ENCODE measurements at places on chromosomes 5 and 9.
A peak's percentile ranks its signal among the peaks of the same experiment; 100 is the strongest.

DNA sequence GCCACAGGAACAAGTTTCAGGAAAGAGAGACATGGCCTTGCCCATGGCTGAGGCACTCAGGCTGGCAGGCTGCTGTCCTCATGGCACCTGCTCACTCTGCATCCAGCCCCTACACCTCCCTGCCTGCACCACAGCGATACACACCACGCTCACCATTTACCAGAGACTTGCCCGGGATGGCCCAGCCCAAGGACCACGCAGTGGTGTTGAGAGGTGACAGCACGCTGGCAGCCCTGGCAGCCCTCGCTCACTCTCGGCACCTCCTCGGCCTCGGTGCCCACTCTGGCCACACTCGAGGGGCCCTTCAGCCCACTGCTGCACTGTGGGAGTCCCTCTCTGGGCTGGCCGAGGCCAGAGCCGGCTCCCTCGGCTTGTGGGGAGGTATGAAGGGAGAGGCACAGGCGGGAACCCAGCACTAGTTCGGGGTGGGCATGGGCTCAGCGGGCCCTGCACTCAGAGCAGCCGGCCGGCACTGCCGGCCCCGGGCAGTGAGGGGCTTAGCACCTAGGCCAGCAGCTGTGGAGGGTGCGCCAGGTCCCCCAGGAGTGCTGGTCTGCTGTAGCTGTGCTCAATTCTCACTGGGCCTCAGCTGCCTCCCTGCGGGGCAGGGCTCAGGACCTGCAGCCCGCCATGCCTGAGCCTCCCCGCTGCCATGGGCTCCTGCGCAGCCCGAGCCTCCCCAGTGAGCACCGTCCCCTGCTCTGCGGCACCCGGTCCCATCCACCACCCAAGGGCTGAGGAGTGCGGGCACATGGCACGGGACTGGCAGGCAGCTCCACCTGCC is 20.3 kb downstream of the ZDHHC11B start:
- no peak for DNase-seq

GRCh38 chr9:36902861-36903524 is 131.1 kb downstream of the PAX5 start:
- no peak for DNase-seq

GRCh38 chr9:34884747-34885189 is 73.3 kb upstream of the PHF24 start:
- DNase-seq: no peak

GRCh38 chr5:21649969-21650368 is 1203.2 kb downstream of the CDH12 start:
- DNase-seq: no peak

DNA sequence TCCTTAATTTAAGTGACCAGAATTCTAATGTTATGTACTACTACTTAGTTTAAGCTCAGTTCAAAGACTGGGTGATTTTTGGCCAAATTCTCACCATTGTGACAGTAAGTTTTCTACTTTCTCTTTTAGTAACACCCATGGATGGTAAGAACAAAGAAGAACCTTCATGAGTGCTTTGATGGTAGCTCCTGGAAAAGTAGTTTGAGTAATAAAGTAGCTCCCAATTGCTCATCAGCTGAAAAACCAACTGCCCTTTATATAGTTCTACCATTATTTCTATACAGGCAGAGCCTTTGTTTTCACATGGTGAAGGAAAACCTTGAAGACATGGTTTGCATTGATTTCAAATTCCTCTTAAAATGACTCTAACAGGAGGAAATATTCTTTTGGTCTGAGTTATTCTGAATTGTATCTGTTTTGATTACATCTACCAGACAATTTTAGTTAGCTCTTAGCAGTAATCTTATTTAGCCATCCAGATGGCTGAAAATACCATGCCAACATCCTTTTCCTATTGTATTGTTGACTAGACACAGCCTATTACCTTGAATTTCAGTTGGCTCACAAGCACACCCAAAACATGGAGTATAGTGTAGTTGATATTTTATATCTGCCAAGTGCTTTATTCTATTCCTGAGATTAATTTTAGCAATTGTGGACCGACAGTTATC is 23.7 kb upstream of the STARD4 start:
- no peak for DNase-seq

DNA sequence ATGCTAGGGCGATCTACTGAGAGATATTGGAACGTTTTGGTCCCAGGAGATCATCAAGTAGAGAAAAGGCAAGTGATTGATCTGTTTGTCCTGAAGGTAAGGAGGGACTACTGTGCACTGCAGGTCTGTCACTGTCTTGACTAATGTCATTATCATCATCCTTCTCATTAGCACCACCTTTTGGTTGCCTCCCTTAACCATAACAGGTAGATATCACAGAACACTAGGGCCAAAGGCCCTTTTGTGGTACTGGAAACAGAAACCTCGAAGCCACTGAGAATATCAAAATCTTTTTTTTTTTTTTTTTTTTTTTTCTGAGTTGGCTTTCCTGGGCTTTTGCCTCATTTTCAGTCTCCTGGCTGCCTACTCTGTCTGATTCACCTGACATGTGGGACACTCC is 134.0 kb downstream of the KCTD16 start:
- no peak for DNase-seq

GRCh38 chr5:109964136-109964535 is 274.4 kb downstream of the MAN2A1 start:
- no peak for DNase-seq

- DNase-seq: no peak
Observed at GRCh38 chr9:135413461-135413860, 66.1 kb upstream of the PPP1R26 start.

DNA sequence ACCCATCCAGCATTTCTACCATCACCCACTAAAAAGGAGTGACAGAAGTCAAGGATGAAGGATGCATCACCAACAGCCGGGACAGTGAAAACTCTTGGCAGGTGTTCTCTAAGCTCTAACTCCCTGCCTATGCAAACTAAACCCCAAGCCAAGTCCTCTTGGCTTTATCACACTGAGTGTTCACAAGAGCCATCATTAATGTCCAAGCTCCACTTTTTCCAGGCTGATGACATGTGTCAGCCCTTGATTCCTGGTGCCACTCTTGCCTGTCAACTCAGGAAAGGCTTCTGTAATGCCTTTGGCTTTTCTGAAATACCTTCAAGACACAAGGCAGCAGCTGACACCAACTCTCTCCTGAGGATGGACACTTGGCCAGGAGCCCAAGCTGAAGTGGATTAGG is 86.9 kb downstream of the NR6A1 start:
- no peak for DNase-seq

DNA sequence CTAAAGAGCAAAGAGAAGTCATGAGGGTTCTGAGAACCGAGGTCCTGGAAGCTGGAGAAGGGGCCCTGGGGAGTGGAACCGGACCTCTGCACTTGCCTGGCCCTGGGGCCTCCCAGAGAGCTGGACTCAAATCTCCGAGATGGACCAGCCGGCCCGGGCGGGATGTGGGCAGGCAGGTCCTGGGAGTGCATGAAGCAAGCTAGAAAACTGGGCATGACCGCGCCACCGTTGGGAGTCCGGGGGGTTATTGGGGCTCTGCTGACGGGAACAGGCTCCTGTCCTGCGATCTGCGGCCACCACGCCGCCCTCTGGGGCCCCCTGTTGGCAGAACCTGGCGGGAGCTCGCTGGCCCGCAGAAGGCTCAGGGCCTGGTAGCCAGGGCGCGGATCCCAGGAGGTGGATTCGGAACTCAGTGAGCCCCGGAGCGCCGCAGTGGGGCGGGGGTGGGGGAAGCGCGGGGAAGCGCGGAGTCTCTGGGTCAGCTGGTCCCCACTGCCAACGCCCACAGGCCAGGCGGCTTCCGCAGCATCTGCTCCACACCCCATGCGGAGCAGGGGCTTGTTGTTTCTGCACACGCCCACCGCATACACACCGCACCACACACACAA is 150.6 kb downstream of the ERCC6L2 start:
- DNase-seq: no peak

- DNase-seq: no peak
Observed at GRCh38 chr9:112720113-112720780, 2.3 kb upstream of the INIP start.

GRCh38 chr5:87074934-87075541 is 192.6 kb upstream of the RASA1 start:
- DNase-seq: peak; percentile 54

- DNase-seq: peak; percentile 28
Observed at GRCh38 chr5:73564675-73565074, 764 bp downstream of the ANKRA2 start.

GRCh38 chr5:172502410-172502809 is 48.1 kb upstream of the SH3PXD2B start:
- no peak for DNase-seq

GRCh38 chr5:109099081-109099480 is 310.7 kb downstream of the PJA2 start:
- DNase-seq: no peak

GRCh38 chr5:151892393-151892792 is 32.3 kb downstream of the GLRA1 start:
- no peak for DNase-seq

GRCh38 chr9:136297766-136298735 is 5.8 kb downstream of the CCDC187 start:
- no peak for DNase-seq

GRCh38 chr5:56647099-56647850 is 168.1 kb upstream of the MAP3K1 start:
- DNase-seq: no peak

DNA sequence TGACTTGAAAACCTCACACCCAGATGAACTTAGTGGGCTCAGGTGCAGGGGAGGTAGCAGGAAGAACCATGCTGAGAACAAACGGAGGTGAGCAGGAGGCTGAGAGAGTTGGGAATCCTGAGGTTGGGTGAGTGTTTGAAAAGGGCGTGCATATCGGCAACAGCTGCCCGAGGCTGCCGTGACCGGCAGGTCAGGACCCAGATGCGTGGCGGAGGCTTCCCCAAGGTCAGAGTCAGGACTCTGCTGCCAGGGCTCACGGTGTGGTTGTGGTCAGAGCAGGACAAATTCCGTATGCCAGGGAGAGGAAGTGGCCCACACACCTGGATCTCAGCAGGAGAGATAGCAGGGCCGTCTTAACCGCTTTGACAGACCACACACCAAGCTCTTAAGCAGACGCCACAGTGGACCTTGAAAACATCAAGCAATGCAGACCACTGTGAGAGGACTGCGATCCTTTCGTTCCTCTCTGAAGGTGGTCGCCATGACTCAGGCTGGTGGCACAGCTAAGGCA is 43.1 kb downstream of the ADAMTS16 start:
- no peak for DNase-seq

DNA sequence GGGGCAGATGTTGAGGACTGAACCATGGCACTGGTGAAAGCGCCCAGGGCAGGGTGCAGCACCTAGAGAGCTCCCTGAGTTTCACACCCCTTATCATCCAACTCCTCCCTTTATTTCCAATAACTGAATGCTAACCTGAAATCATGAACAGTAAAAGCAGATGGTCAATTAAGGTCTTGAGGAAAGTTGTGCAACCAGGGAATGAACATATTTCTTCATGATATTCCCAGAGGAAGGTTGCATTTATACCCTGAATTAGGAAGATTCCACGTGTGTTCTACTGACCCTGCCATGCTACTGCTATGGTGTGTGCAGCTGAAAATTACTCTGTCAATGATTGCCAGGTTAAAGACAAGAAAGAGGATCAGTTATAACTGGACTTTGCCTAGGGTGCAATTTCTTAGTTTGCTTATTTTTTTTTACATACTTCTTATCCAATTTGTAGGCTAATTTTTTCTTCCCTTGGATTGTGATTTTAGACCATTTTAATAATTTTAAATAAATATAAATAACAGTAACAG is 319.8 kb downstream of the SEMA5A start:
- DNase-seq: no peak

GRCh38 chr5:173696216-173696615 is 79.8 kb upstream of the BOD1 start:
- no peak for DNase-seq

DNA sequence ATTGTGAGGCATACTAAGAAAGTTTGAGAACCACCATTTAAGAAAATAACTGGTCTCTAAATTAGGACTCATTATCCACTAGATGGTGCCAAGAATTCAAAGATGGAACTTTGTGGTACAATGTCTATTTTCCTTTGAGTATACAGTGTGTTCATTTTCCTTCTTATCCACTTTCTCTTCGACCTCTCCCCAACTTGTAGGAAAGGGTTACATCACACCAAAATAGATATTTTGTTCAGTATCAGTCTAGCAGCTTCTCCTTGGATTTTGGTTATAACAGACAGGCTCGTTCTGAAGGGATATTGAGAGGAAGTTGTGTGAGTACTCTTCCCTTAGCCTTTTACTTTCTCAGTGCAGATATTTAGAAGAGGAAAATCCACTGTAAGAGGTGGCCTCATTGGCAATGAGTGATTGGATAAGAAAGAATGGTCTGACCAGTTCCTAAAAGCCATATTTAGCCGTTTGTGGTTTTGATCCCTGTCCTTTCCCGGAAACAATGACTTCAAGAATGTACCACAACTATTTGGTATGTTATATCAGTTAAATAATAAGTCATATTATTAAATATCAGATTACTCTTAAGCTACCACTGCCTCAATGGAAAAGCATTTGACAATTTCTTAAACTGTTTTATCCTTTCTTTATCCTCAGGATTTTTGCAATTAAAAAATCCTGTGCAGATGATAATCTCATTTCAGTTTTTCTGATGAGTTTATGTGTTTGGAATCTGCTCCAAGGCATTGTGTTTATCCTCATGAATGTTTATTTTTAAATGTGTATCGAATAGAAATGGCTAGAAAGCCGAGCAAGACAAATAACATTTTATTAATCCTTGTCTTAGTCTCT is 69.0 kb upstream of the GRAMD2B start:
- peak; percentile 73 for DNase-seq

DNA sequence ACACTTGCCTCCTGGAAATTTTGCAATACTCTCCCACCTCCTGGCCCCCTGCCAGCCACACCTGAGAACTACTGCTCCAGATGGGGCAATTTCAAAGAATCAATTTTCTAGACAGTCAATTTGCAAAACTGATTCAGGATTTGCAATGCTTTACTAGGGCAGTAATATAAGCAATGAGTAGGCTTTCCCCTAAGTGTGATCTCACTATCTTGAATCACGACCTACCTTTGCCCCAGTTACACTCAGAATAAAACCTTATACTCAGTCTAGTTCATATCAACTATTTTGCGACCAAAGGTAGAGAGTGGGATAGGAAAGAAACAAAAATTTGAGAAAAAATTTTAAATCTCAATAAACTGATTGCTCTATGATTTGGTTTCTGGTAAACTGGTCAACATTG is 54.4 kb downstream of the DROSHA start:
- no peak for DNase-seq

GRCh38 chr5:134141331-134142050 is 27.0 kb downstream of the TCF7 start:
- no peak for DNase-seq

- DNase-seq: peak; percentile 93
Observed at GRCh38 chr9:120730654-120731514, 16.6 kb upstream of the MEGF9 start.

DNA sequence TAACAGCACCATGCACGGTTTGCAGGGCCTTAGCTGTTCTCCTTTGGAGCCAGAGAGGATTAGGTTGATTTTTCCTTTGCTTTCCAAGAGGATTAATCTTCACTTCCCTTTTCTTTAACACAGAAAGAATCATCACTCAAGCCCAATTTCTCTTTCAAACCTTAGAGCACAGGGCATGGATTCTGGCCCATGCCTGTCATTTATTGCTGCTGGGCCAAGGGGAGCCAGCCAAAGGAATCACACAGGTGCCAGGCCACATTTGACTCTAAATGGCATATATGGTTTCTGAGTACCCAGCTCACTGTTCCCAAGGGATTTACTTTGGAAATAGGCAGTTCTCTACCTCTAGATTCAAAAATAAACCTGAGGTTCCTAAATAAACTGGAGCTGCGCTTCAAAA is 58.3 kb downstream of the FBXL7 start:
- no peak for DNase-seq

Data from dermis microvascular lymphatic vessel endothelial cell (primary cell).